ENCODE measurements at places on chromosomes 2 and 18. TPM values are rescaled to one million over a fixed set of nuclear protein-coding genes. Genes with fewer than 3 reads are reported as not detected.
A peak's percentile ranks its signal among the peaks of the same experiment; 100 is the strongest.

- no peak for DNase-seq
Measured at GRCh38 chr2:230721712-230722111, 9.1 kb downstream of the CAB39 start.

DNA sequence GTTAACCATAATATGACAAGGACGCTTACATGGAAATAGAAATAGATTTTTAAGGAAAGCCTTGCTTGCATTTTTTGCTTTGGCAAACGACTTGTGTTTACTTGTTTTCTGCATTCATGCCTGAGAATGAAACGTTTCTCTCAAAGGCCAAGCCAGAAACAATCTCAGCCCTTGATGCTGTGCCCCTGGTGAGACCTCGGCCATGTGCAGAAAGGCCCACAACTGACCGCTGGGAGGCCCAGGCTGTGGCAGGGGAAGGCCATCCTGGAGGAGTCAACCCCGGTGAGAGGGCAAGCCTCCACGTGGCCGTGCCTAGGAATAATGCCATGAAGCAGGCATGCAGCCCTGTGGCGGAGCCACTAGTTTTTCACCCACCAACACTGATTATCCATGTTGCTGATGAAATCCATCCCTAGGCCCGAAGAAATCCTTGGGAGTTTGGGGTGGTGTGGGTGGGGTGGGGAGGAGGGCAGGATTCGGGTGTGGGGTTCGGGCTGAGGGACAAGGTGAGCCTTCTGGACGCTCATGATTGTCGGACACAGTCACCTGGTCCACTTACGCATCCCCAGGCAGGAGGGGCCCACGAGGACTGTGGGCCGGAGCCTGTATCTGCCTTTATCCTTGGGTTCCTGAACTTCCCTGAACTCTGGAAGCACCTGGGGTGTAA, 107.6 kb upstream of the APCDD1 start:
- DNase-seq = no peak

DNA sequence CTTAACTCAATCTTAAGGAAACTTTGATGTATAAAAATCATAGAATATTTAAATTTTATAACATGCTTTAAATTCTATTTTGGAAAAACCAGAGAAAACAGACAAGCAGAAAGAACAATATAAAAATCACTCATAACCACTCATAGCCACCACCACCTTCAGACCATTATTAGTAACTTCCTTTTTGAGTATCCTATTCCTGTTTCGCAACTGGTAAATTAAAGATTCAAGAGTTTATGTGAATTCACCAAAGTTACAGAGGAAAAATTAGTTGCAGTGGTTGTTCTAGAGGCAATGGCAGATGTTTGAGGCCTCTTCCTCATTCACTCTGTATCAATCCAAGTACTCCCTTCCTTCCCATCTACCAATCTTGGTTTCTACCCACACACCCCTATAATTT, 49.3 kb upstream of the PROKR1 start:
- DNase-seq = no peak

The IL1R2 gene
- total RNA-seq = not detected

DNA sequence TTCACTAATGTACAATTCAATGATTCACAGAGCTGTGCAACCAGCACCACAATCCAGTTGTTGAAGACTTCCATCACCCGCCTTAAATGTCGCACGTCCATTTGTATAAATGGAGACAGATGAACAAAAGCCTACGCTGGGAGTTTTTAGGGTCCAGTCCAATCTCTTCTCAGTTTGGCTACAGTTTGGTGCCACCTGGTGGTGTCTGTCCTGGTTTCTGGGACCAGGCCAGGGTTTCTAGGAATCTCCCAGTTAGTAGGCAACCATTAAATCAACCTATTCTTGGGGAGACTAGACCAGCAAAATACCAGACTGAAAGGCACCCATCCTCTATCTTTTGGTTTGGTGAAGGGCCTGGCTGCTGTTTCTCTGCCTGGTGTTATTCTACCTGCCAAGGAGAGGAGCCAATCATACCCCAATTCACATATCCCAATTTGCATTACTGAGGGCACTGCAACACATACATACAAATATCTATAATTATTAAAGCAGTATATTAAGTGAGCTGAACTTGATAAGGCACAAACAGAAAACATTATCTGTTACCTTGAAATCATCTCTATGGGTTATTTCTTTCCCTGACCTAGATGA, 3.2 kb upstream of the DDX1 start:
- DNase-seq = peak; percentile 33

DNA sequence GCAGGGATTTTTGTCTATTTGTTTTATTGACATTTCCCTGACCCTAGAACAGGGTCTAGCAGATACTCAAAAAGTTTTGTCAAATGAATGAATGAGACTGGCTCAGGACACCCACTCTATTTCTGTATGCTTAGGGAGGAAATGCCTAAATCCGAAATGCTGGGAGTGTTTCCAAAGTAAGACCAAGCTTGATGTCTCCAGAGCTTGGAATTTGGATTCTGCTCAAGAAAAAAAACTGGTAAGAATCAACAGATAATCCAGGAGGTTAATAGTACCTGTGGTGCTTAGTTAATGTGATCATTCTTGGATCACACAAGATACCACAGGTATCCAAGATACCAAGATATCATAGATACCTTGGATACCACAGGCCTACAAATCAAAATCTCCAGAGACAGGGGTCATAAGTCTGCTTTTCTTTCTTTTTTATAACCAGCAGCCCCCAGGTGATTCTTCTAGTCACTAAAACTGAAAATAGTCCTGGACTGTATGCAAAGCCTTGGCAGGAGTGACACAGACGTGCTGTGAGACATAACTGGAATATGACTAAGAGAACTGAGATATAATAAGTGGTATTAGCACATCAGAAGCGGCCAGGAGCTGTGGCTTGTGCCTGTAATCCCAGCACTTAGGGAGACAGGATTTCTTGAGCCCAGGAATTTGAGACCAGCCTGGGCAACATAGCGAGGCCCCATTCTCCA, 39.9 kb upstream of the SP3 start:
- DNase-seq = no peak

DNA sequence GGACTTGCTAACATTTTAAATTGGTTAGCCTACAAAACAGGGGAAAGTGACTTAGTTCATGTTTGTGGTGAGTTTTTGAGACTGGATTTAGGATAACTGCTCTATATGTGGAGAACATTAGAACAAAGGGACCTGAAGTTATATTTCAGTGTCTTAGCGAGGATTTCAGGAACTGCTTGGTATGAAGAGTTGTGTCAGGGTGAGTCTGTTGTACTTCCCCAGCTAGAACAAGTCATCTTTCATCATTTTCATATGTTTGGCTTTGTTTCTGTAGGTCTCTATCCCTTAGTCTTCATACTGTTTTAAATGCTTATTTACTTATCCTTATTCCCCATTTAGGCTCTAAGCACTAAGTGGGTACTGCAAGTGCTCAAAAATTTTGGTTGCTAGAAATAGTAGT, 41.9 kb downstream of the KCMF1 start:
- DNase-seq = no peak

The PLCL1 gene
- total RNA-seq = 8.2 TPM

GRCh38 chr2:6554466-6554865, 311.2 kb downstream of the CMPK2 start:
- DNase-seq = no peak

GRCh38 chr2:29561181-29561580, 360.2 kb downstream of the ALK start:
- DNase-seq = no peak

- DNase-seq = no peak
Measured at GRCh38 chr2:12538138-12538694, 178.5 kb upstream of the TRIB2 start.

GRCh38 chr18:10950080-10950875, 199.1 kb downstream of the PIEZO2 start:
- DNase-seq = no peak

The ADAM23 gene
- total RNA-seq = 0.14 TPM

DNA sequence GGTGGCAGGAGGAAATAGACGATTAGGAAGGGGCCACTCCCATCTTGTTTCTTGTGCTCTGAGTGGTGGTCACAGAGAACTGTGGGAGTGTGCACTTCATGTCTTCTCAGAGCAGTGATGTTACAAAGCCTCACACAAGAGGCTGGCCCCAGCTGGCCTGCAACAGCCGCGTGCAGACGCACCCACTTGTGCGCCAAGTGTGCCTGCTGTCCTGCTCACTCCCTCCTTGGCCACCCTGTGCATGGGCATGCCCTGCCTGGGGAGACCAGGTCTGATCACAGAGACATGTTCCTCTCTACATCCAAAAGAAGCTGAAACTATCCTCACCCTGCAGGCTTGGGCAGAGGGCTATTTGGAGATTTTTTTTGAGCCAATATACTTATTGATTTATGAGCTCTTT, 108.4 kb downstream of the MRO start:
- no peak for DNase-seq

DNA sequence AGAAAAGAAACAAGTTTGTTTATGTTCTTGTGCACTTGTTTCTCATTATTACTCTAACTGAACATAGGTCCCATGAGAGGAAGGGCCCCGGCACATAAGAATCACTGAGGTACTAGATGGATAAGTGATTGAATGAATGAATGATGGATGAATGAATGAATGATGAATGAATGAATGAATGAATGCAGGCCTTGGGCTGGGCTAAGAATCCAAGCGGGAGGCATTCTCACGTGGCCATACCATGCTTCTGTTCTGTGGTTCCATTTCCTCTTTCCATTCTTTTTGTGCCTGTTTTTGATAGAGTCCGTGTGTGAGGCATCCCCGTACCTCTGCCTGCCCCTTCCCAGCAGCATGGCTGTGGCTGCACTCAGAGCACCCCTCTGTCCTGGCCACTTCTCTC, 94.8 kb downstream of the SH3BP4 start:
- DNase-seq = no peak

GRCh38 chr2:72689579-72690195, 136.1 kb downstream of the EXOC6B start:
- DNase-seq = no peak

- no peak for DNase-seq
Measured at GRCh38 chr2:239910851-239911640, 114.1 kb downstream of the NDUFA10 start.

- DNase-seq = no peak
Measured at GRCh38 chr2:241412144-241412543, 56.1 kb downstream of the FARP2 start.

The RAB12 gene
- total RNA-seq = 20.2 TPM

The OST4 gene
- total RNA-seq = 260 TPM

GRCh38 chr2:224910574-224910925, 131.7 kb downstream of the DOCK10 start:
- DNase-seq = no peak

GRCh38 chr2:190986221-190986953, 27.6 kb downstream of the STAT1 start:
- peak; percentile 23 for DNase-seq

The AQP12B gene
- not detected for total RNA-seq

The INHA gene
- not detected for total RNA-seq

DNA sequence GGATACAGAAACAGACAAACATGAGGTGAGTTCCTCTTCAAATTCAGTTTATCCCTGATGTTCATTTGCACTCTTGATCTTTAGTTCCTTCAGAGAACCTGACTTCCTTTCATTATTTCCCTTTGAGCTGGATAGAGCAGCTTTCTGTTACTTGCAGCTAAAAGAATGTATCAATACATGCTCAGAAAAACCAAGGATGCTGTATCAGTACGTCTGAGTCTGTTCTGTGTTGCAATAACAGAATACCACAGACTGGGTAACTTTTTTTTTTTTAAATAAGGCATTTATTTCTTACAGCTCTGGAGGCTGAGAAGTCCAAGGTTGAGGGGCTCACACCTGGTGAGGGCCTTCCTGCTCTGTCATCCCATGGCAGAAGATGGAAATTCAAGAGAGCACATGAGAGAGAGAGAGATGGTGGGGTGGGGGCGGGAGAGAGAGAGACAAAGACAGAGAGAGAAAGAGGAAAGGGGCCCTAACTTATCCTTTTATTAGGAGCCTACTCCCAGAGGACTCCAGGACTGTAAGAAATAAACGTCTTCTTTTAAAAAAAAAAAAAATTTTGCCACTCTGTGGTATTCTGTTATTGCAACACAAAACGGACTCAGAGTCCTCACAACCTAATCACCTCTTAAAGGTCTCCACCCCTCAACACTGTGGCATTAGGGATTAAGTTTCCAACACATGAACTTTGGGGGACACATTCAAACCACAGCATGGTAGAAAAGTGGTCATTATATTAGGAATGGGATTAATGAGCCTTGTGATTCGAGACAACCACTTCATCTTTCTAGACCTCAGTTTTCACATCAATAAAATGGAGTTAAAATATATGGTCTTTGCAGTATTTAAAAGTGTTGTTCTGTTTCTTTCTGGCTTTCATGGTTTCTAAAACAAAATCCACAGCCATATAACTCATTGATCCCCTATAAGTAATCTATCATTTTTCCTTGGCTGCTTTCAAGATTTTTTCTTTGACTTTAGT, 18.4 kb upstream of the SELENOI start:
- DNase-seq = no peak

The ELOA2 gene
- total RNA-seq = not detected

- no peak for DNase-seq
Measured at GRCh38 chr2:217370391-217370790, 510.5 kb upstream of the TNP1 start.

DNA sequence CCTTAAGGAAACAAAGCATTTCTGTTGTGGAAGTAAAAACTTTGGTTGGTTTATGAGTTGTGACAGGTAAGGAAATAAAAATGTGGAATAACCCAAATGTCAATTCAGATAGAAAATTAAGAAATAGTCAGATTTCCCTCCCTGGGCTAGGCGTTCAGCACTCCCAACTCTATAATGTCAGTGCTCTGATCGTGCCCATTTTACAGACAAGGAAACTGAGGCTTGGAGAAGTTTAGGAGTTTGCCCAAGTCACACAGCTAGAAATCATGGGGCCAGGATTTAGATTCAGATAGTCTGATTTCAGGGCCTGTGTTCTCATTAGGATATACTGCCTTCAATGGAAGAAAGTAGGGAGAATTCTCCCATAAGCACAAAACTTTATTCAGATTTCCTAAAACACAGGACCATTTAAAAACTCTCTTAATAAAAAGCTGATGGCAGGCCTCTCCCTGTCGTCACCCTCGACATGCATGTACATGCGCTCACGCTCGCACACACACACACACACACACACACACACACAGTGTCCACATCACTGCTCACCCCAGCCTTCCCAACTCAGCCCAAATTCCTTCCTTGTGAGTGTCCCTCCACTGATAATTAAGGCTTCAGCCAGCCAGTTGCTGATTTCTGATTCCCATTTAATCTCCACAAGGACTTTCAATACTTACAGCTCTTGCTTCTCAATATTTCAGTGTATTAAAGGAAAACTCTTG, 49.1 kb upstream of the SLC14A2 start:
- DNase-seq = no peak

DNA sequence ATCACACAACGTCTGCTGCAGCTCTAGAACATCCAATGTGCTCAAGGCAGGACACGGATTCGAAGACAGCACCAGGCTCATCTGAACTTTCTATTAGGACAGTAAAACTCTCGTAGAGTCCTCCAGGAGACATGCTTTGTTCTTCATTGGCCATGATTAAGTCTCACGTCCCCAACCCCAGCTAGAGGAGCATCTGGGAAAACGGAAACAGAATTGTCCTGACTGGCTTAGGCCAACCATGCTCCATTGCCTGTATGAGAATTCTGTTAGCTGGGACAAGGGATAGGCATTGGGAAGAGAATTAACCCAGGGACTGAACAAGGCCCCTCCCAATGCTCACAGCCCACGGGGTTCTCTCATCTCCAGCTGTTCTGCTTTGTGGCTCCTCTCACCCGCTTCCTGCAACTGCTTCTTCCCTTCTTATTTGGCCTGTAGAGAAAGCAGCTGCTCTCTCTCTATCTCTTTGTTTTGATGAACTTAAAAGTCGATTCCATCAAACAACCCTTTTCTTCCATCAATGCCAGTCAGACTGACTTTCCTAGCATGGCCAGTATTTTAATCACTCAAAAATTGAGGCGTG, 75.6 kb downstream of the C1QL2 start:
- no peak for DNase-seq
